CD8-positive, alpha-beta T cell (primary cell): ENCODE measurements at places on chromosomes 6 and 20.

DNA sequence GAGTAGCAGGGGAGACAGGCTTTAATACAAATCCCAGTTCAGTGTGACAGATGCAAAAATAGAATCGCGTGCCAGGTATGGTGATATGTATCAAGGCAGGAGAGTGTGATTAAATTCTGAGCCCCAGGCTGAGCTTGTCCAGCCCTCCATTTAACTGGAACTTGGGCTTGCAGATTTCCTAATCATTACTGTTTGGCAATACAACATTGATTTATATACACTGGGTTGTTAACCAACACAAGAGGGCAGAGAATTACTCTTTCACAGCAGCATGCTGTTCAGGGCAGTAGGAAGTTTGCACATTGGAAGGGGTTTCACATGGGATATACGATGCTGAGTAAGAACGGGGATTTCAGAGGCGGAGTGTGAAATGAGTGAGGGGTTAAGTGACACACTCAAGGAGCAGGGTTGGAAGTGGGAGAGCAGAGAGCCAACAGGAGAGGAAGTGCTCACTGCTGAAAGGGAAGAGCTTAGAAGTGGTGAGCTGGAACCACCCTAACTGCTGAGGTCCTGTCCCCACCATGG lies 70.8 kb upstream of the ATXN1 start:
- no peak for DNase-seq

DNA sequence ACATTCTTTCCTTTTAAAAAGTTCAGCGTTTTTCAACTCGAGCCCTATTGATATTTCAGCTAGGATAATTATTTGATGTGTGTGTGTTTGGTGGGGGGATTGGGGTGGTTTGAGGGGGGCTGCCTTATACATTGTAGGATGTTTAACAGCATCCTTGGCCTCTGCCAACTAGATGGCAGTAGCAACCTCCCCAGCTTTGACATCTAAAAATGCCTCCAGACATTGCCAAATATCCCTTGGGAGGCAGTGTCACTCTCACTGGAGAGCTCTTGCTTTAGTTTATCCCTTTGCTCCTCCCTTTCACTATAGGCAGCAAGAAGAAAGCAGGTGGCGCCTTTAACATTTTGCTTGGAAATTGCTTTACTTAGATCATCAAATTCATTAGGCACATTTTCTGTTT lies 14.6 kb upstream of the TP53TG5 start:
- no peak for DNase-seq

- DNase-seq: no peak
These were observed 320.4 kb downstream of the LAMA2 start for GRCh38 chr6:129203190-129203900.

GRCh38 chr6:44041461-44042260 lies 85.6 kb downstream of the MRPL14 start:
- no peak for DNase-seq

DNA sequence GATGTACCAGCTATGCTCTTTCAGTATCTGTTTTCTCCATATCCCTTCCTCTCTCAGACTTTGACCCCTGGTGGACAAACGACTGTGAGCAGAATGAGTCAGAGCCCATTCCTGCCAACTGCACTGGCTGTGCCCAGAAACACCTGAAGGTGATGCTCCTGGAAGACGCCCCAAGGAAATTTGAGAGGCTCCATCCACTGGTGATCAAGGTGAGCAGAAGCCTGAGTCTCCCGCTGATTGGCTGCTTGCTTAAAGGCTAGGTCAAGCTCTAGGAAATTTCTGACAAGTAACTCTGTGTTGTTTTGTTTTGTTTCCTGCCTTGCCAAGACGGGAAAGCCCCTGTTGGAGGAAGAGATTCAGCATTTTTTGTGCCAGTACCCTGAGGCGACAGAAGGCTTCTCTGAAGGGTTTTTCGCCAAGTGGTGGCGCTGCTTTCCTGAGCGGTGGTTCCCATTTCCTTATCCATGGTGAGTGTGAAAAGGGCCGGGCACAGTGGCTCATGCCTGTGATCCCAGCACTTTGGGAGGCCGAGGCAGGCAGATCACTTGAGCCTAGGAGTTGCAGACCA lies 28.6 kb downstream of the C6orf89 start:
- no peak for DNase-seq

- DNase-seq: no peak
These were observed 994.7 kb upstream of the EPHA7 start for GRCh38 chr6:94414041-94414440.

- no peak for DNase-seq
These were observed 4.0 kb downstream of the BLTP3A start for GRCh38 chr6:34795836-34796425.

- no peak for DNase-seq
These were observed 156.2 kb upstream of the JARID2 start for GRCh38 chr6:15089569-15090144.

DNA sequence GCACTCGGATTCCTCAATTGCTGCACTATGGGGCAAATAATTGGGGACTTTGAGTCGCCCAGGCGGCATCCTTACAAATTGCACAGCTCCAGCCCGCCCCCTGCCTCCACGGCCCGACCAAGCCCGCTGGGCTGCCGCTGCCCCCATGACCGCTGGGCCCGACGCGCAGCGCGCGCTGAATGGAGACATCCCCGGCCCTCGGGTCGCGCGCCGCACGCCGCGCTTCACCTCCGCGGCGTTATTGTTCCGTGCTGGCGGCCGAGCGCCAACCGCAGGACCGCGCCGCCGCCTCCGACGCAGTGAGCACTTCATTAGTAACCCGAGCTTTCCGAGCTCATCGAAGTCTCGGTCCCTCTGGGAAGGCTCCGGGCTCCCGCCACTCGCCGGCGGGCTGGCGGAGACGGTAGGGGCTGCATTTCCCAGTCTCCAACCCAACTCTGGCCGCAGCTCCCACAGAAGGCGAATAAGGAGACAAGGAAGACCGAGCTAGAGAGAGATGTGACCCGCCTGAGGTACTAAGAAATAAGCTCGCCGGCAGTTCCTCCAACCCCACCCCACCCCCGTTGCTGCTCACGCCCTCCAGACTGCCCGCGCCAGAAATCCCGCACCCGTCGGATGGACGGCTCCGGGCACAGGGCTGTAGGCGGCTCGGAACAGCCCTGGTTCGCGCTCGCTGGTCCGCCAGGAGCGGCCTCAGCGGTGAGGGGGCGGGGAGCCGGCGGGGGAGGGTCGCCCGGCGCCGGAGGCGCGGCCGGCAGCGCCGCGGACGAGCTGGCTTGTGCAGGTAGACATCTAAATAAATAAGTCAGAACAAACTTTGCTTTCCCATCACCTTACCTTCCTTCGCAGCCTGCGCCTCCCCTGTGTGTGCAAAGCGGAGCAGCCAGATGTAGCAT lies 703 bp downstream of the EPHA7 start:
- no peak for DNase-seq

DNA sequence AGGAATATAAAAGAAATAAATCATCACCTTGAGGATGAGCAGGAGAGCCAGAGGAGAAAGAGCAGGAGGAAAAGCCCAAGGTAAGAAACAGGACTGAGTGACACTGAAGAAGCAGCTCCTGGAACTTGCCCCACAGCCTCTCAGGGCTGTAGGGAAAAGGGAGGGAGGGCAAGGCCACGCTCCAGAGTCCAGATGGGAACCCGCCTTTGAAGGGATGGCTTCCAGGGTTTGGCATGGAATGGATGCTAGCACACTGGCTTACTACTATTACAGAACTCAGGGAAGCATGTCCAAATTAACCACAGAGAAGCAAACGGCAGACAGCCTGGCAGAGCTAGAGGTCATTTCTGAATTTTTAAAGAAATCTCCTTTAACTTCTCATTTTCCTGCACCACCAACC lies 26.8 kb downstream of the RALGAPA2 start:
- no peak for DNase-seq

DNA sequence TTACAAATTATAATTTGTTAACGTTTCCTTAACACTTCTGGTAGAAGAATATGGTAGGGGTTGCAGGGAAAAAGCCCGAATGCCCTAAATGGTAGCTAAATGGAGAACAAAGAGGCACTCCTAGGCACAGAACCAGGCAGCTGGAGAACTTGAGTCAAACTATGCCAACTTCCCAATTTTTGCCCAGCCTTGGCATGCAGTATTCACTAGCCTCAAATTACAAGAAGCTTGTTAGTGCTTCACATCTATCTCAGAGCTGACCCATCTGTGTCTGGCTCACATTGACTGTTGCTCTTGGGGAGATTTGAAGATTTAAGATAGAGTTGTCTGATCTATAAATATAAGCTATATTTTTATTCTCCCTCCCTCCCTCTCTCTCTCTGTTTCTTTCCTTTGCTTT lies 19.4 kb upstream of the LRFN2 start:
- DNase-seq: no peak

- DNase-seq: no peak
These were observed 2.1 kb upstream of the TMX4 start for GRCh38 chr20:8021541-8022269.

- DNase-seq: no peak
These were observed 161.1 kb downstream of the DLL1 start for GRCh38 chr6:170129691-170130171.

- no peak for DNase-seq
These were observed 169.5 kb downstream of the FRK start for GRCh38 chr6:115891111-115891669.

GRCh38 chr6:131305037-131305850 lies 170.0 kb downstream of the AKAP7 start:
- no peak for DNase-seq

DNA sequence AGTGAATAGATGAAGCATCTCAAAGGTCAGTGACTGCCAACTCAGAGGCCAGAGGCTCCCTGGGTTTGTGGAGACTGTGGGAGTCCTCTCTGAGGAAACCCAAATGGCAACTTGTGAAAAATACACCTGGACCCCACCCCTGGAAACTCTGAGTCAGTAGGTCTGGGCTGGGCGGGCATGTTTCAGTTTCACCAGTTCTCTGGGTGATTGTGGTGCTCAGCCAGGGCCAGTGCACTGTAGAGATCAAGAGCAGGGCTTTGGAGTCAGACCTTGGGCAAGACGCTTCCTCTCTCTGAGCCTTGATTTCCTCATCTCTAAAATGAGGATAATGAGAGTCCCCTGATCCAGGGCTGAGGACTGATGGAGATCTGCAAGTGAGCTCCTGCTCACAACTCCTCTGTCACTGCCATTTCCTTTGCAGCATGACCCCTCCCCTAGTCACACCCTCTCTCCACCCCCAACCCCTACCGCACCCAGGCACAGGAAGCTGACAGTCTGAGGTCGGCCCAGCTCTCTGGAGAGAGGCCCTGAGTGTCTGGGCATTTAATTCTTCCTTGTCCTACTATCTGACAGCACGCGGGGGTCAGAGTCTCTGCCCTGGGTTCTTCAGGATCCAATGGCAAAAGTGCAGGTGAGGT lies 5.1 kb downstream of the DEF6 start:
- DNase-seq: peak; percentile 89

DNA sequence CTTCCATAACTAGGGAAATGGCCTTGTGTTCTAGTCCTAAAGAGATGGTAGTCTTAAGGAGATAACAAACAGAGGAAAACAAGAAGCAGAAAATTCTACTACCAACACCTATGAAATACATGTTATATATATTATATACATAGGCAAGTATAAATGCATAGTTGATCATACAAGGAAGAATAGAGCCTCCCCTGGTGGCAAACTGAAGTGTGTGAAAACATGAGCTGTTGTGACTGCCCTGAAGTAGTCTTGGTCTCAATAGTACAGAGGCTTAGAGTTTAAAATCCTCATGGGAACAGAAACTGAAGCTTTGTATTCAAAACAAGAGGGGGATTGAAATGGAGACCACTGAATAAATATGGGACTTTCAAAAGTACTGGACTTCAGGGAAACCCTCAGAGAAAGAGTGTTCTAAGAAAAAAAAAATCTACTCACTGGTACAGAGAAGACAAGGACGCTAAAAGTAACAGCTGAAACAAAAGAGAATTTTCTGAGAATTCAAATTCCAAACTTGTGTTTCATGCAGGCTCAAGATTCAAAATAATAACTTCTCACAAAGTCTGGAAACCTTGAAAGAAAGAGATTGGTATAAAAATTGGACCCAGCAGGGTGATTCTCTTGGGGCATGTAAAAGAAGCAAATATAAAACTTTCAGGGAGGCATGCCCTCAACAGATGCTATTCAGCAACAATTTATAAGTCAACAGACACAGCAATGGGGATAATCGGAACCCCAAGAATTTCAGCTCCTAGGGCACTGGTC lies 59.7 kb upstream of the SAMD3 start:
- no peak for DNase-seq

DNA sequence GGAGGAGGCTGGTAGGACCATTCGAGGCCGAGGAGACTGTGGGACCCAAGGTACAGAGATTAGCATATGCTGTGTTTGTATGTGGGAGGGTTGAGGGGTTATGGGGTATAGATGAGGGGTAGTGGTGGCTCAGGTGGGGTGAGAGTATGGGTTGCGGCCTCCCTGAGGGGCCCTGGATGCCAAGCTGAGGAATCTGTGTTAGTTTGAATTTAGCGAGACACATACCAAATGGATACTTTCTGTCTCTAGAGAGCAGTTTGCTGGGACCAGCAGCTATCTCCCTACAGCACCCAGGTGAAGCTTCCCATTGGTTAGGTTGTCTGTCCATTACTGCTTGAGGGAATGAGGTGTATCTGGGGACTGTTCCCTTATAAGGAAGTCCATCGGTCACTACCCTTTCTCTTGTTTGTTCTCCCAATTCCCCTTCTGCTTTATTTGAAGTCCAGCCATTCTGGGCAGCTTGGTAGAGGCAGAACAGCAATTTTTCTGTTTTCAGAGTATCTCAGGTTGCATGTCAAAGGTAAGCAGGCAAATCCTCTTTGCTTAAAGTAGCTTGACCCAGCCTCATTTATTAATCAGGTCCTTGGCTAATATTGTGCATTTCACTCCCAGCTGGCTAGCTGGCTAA lies 15.2 kb downstream of the CHMP4B start:
- no peak for DNase-seq

- DNase-seq: no peak
These were observed 39.5 kb downstream of the FAM110A start for GRCh38 chr20:872855-873520.

GRCh38 chr6:85241498-85242052 lies 208.3 kb upstream of the NT5E start:
- no peak for DNase-seq

DNA sequence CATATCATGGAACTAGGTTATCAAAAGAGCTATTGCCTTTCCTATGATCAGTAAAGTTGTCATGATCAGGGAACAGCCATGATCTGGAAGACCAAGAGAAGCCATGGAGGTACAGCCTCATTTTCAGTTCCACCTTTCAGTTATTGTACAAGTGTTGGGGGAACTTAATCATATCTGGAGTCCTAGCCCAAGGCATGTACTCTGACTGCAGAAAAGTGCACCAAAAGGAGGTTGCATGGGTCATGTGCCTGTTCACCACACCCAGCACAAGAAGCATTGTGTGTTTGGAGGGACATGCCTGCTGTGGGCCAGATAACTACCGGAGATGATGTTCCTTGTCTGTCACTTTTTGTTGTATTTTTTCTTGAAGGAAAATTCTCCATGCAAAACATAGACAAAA lies 185.8 kb upstream of the MAN1A1 start:
- DNase-seq: no peak

DNA sequence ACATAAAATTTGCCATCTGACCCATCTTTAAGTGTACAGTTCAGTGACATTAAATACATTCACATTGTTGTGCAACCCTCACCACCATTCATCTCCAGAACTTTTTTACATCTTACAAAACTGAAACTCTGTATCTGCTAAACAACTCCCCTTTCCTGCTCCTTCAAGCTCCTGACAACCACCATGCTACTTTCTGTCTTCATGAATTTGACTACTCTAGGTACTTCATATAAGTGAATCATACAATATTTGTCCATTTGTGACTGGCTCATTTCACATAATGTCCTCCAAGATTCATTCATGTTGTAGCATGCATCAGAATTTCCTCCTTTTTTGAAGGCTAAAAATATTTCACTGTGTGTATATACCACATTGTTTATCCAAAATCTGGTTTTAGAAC lies 86.9 kb upstream of the SMLR1 start:
- no peak for DNase-seq
